Activated naive CD4-positive, alpha-beta T cell (primary cell): ENCODE measurements at places on chromosomes 13 and 19.

DNA sequence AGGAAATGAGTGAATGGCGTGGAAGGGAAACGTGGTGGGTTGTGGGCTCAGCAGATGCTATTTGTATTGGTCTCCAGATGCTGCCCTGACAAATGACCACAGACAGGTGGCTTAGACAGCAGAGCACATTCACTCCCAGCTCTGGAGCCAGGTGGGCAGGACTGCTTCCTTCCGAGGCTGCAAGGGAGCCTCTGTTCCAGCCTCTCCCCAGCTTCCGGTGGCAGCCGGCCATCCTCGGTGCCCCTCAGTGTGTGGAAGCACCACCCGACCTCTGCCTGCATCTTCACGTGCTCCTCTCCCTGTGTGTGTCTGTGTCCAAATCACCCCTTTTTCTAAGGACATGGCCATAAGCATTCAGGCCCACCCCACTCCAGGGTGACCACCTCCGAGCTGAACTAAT, 105.1 kb downstream of the SOX1 start:
- no peak for DNase-seq

GRCh38 chr13:40667622-40667978, 1.2 kb upstream of the FOXO1 start:
- no peak for DNase-seq

DNA sequence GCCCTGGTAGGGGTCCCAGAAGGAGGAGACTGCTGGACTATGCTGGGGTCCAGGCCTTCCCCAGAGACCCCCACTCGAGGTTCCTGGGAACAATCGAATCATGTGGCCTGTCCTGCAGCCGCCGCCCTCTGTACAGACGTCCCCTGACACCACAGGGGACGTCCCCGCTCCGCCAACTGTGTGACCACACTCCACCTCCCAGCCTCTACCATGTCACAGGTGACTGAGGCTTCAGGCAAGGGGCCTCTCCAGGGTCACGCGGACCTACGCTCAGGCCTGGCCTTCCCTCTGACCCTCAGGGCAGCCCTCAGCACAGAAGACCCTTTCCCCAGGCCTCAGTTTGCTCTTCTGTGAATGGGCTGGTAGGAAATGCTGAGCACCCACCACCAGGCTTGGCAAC, 13.1 kb upstream of the TMEM161A start:
- DNase-seq: no peak

GRCh38 chr19:41193430-41194156, 574 bp downstream of the CYP2S1 start:
- DNase-seq: no peak

DNA sequence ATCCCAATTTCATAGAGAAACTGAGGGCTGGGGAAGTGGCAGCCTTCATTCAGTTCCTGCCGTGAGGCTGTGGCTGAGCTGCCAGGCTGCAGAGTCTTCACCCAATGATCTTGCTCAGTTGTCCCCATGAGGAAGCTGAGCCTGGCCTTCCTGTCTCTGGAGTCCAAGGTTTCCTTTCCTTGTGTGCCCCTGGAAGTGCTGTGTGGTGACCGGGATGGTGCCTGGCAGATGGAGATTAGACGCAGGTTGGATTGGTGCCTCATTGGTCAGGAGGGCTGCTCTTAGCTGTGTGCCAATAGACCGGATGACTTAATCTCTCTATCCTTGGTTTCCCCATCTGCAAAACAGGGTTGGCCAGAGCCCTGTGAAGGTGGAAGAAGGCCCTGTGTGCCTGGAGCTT, 24.6 kb downstream of the DNM2 start:
- no peak for DNase-seq

DNA sequence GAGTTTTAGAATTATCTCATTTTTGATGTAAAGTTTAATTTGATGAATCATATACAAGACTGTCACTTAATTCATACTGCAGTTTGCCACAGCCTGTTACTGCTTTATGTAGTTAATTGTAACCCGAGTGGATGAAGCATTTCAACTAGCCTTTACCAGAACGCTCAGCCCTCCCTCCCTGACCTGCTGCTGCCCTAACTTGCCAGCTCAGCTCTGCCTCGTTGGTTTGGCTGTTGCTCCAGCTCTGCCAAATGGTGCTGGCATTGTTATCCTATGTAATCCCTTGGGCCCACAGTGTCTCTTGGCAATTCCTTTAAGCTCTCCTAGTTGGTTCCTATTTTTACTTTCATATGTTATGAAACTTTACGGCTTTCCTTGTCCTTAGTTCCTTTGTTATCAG, 113.3 kb downstream of the LMO7 start:
- DNase-seq: no peak

GRCh38 chr13:113950451-113951245, 23.2 kb downstream of the C13orf46 start:
- DNase-seq: no peak

- no peak for DNase-seq
Observed at GRCh38 chr19:53999694-54000093, 8.3 kb downstream of the CACNG6 start.

DNA sequence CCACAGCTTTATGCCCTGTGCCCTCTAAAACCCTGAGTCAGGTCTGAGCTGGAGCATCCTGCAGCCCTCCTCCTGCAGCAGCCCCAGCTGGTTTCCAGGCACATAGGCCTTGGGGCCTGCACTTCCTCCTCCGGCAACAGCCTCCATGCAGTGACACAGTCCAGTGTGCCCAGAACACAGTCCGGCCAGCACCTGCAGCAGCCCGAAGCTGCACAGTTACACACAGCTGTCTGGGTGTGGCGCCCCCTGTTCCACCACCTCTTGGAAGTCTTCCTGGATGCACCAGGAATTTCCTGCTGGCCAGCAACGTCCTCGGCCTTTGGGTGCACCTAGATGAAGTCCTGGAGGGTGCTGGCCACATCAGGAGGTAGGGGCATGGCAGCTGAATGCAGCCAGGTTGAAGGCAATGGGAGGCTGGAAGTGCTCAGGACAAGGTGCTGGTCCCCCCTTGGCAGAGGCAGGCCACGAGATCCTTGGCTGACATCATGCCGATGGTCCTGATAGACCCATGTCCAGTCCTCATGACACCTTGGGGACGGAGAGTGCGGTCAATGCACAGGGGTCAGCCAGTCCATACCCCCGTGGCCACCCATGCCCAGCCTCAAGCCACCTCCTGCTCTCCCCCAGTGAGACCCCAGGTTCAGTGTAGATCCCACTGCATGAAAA, 27.1 kb upstream of the PARP4 start:
- no peak for DNase-seq

DNA sequence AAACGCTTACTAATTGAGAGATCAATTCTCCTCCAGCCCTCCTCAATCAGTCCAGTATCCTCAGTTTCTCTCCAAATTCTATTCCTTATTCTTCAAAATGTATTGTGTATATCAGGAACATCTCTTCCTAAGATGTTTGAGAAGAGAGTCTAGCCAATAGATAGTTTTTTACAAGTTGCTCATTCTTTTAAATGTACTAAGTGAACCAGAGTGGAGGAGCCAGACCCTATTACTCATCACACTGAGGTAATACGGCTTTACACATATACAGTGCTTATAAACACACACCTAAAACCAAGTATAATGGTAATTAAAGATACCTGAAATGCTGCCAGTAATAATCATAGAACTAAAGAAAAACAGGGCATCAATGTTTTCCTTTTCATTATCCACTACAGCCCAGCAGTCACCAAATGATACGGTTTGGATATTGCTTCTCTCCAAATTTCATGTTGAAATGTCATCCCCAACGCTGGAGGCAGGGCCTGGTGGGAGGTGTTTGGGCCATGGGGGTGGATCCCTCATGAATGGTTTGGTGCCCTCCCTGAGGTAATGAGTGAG, 45.2 kb upstream of the HMGB1 start:
- no peak for DNase-seq

GRCh38 chr13:102555914-102556553, 40.8 kb upstream of the TPP2 start:
- DNase-seq: no peak

DNA sequence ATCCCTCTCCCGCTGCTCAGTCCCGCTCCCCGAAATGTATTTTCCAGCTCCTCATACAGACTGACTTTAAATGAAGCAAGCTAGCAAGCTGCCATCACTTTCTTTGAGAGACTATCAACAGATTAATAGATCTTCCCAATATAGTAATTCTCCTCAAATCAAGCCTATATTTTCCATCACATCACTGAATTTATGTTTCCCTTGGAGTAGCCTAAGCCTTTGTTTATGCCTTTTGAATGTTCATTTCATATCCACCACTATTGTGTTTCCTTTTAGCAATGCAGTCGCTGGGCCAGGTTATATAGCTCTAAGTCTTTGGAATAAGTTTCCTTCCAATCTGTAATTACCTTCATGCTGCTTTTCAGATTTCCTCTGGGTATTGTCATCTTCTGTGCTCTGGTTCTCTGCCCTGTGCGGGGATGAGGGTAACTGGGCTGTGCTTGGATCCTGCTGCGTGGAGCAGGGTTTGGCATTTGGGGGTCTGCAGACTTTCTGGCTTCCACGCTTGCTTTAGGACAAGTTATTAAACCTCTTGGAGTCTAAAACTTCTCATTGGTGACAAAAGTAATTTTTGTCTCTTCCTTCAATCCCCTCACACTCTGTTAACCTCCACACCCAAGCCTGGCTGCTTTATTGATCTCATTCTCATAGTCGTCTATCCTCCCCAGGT, 256.9 kb downstream of the DLEU7 start:
- DNase-seq: no peak

DNA sequence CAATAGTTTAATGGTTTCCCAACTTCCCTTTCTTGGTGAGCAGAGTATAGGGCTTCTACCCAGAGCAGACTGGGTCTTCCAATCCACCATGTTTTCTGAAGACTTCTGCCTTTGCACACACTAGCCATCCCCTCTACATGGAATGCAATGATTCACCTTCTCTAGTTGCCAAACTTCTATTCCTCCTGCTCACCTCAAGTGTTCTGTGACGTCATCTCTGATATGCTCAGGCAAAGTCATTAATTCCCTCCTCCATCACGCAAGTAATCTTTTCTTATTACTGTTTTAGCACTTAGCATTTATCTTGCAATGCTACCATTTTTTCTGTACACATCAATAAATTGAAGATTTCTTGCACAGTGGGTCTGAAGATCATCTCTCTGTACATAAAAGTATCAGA, 174.2 kb downstream of the RBM26 start:
- no peak for DNase-seq

DNA sequence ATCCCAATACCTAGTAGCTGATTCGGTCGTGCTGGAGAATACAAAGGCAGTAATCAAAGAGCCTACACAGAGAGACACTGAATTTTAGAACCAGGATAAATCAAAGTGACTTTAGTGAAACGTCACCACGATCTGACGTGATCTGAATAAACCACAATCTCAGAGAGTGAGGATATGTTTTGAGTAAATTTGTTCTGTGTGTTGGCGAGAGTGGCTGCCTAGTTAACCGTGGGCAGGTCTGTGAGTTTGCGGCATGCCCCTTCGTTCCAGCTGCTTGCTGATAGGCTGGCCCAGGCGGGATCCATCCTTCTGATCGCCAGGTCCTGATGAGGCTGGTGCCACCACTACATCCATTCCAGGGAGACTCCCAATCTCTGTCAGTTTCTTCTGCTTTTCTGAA, 40.4 kb downstream of the LRCH1 start:
- DNase-seq: peak; percentile 18

GRCh38 chr19:16830679-16831078, 1.5 kb downstream of the SIN3B start:
- DNase-seq: no peak

DNA sequence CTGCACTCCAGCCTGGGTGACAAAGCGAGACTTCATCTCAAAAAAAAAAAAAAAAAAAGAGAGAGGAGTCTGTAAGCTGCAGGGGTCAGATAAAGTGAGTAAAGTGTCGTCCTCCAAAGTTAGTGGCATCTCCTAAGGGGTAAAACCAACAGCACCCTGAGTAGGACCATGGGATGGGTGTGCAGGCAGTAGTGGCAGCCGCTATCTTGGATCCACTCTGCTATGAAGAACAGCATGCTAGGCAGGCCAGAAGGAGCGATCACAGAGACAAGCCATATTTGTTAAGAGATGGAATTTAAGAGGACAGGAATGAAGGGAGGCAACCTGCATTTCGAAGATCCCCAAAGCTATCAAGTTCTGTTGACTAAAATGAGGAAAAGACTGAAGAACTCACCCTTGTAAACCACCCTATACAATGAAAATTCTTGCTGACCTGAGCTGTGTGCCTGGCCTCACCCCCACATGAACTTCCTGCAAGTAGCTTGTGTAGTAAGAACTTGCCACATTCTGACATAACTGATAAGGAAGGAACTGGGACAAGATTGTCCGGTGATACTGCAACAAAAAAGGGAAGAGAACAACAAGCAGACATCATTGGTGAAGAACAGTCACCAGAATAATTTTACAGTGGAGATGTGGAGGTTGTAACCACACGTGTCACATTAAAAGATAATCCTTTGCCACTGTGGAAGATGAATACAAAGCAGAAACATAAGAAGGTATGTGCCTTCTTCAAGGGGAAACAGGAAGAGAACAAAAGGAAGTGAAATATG, 16.2 kb downstream of the DPY19L3 start:
- no peak for DNase-seq

DNA sequence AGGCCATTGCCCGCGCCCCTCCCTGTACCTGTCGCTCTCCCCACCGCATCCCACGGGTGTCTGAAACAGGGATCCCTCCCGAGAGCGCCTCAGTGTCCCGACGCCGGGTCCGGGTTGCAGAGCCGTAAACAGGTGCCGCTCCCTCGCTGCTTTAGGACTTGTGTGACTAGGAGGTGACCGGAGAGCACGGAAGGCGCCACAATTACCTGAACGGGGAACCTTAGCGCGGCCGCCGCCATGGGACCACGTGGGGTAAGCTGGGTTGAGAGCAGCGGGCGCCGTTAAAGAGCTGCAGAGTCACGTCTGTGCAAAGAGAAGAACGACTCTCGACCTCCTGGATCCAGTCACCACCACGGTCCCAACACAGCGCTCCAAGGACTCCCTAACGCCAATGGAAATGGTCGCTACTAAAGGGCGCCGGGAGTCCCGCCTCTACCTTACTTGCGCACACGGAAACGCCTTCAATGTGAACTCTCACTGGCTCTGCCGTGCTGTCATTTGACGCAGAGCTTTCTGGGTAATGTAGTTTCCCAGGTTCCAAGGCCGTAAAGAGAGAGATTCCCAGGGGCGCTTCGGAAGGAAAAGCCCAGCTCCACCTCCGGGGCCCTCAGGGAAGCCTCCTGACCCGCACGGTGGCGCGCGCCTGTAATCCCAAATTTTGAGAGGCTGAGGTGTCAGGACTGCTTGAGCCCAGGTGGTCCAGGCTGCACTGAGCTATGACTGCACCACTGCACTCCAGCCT, at the start of gene ZNF552:
Gene ZNF552, minus strand, starts transcription at position 409 of the 742 bp plus-strand sequence. Its CDS starts 170 bp downstream, at position 239.
- DNase-seq: peak; percentile 43

- DNase-seq: no peak
Observed at GRCh38 chr13:113981611-113982295, 7.9 kb upstream of the C13orf46 start.

GRCh38 chr19:33659835-33660234, 38.1 kb downstream of the CHST8 start:
- no peak for DNase-seq

- DNase-seq: no peak
Observed at GRCh38 chr13:101417043-101417406, 717 bp upstream of the NALCN start.

GRCh38 chr19:1407528-1408299, at the start of gene DAZAP1:
Gene DAZAP1 (plus strand): TSS chr19:1407586. CDS start chr19:1407774, 188 bp downstream.
- peak; percentile 26 for DNase-seq

DNA sequence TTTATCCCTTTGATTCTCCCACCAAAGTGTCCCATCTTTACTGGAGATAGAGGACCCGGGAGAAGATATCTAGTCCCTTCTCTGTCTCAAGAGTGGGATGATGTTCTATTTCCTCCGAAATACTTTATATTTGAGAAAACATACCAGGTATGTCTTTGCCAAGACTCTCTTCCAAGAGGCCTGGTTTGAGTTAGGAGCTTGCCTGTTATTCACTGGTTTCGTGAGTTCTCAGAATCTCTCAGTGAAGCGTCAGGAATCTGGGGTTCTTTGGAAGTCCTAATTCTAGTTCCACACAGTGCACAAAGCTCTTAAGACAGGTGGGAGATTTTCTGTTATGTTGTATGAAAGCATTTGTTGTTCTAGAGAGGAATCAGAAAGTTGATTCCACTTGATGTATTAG, 182.0 kb downstream of the DNAJC15 start:
- no peak for DNase-seq
